ENCODE measurements at places on chromosomes 2 and 18. TPM values are rescaled to one million over a fixed set of nuclear protein-coding genes. Genes with fewer than 3 reads are reported as not detected.

Gene ABCB11
- 0.33 TPM for total RNA-seq

Gene LDLRAD4
- total RNA-seq, result 8.6 TPM

Gene FANCL
- 19.5 TPM for total RNA-seq

Gene CCDC74A
- total RNA-seq, result 4.3 TPM

Gene PPIG
- total RNA-seq, result 22.3 TPM

Gene GRB14
- total RNA-seq, result 27.5 TPM

Gene MAP2
- 32.9 TPM for total RNA-seq
